ENCODE measurements at places on chromosomes 7 and 10.

DNA sequence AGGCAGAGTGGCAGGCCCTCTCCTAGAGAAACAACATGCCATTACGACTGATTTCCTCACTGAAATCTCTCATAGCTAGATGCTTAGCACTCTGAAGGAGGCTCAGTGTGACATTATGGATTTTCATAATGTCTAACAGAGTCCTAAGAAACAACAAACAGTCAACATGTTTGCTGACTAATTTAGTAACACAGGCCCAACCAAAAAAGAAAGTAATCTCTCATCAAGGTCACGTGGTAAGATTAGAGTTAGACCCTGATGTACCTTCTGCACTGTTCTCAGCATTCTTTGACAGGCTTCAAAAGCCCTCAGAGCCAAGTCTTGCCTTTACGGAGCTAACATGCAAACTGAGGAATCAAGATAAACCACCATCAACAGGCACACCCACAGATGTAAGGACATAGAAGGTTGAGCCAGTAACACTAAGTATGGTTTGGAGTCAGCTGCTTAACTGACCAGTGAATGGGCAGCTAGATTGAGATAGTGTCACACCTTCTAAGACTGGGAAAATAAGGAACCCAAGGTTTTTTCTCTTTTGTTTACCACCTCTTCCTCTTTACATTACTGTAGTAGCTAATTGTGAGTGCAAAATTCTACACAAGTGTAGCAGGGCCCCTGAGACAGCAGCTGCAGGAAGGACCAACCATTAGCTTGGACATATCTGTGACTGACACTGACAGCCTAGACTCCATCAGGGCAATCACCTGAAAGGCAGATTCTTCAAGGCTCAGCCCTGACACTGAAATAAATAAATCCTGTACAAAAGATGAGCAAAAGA lies 15.3 kb upstream of the KCNIP2 start:
- DNase-seq = no peak
- H3K4me3 ChIP-seq = no peak overlapping the region
- H3K4me1 ChIP-seq = no peaks in the 10 kb centered on the region
- no peaks in the 10 kb centered on the region for H3K36me3 ChIP-seq
- no peaks in the 10 kb centered on the region for H3K27me3 ChIP-seq
- no peak overlapping the region for H3K27ac ChIP-seq

GRCh38 chr7:24902931-24903330 lies 77.0 kb downstream of the OSBPL3 start:
- no peaks in the 10 kb centered on the region for H3K27me3 ChIP-seq
- no peak overlapping the region for H3K27ac ChIP-seq
- H3K36me3 ChIP-seq = no peaks in the 10 kb centered on the region
- H3K4me1 ChIP-seq = peaks cover 51% of the 10 kb centered on the region
- H3K4me3 ChIP-seq = no peak overlapping the region
- DNase-seq = no peak

GRCh38 chr10:24706479-24707118 lies 17.1 kb downstream of the ARHGAP21 start:
- H3K27ac ChIP-seq = peak overlapping the region; percentile 65
- H3K4me3 ChIP-seq = no peak overlapping the region
- no peaks in the 10 kb centered on the region for H3K36me3 ChIP-seq
- peak; percentile 74 for DNase-seq
- no peaks in the 10 kb centered on the region for H3K27me3 ChIP-seq

GRCh38 chr7:98555403-98555802 lies 61.7 kb upstream of the NPTX2 start:
- H3K4me3 ChIP-seq = no peak overlapping the region
- H3K27me3 ChIP-seq = no peaks in the 10 kb centered on the region
- H3K36me3 ChIP-seq = no peaks in the 10 kb centered on the region
- peaks cover 13% of the 10 kb centered on the region for H3K4me1 ChIP-seq
- DNase-seq = no peak

Measured in RWPE2 (cell line).